ENCODE measurements at places on chromosomes 3 and 15. TPM values are rescaled to one million over a fixed set of nuclear protein-coding genes. Genes with fewer than 3 reads are reported as not detected.

Gene BUB1B
- total RNA-seq, result 88.8 TPM

DNA sequence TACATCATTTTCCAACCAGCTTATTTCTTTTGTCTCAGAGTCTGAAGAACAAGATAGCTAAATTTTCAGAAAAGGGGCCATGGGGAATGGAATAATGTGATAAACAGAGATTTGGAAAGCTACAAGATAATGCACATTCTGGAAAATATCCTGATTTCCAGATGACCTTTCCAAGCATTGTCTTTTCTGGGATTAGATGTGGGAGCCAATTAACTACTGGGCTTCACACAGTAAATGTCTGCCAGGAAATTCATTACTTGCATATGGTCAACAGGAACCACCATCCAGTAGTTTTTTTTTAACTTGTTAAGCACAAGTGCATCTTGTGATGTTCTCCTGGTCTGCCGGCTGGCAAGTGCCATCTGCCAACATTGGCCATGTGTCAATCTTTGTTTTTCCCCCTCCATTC is 131.1 kb upstream of the BFSP2 start:
- no peak for DNase-seq

Gene SUSD5
- not detected for total RNA-seq

DNA sequence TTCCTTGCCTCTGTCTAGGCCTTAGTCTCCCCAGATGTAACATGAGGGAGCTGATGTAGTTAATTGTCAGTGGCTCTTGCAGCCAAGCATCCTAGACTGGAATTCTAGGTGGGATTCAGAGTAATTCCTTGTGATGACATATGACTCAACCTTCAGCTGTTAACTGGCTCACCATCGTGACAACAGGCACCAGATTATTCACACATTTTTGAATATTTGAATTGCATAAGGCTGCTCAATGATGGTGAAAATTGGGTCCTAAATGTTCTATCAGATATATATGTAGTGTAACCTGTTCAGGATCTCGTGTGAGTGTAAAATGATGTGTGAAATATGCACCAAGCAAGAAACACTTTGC is 405.1 kb downstream of the LPP start:
- DNase-seq, result no peak

GRCh38 chr3:47010910-47011309 is 31.4 kb downstream of the NBEAL2 start:
- DNase-seq, result no peak

- no peak for DNase-seq
These were observed 250.5 kb downstream of the ADAMTSL3 start for GRCh38 chr15:83904107-83905040.

GRCh38 chr15:51841406-51842040 is 12.1 kb downstream of the TMOD3 start:
- no peak for DNase-seq

- no peak for DNase-seq
These were observed 54.8 kb downstream of the SMAD3 start for GRCh38 chr15:67120009-67120838.

GRCh38 chr3:107985496-107985895 is 105.3 kb downstream of the CD47 start:
- peak; percentile 68 for DNase-seq

- peak; percentile 71 for DNase-seq
These were observed 32.4 kb upstream of the SMAD3 start for GRCh38 chr15:67033012-67033411.

DNA sequence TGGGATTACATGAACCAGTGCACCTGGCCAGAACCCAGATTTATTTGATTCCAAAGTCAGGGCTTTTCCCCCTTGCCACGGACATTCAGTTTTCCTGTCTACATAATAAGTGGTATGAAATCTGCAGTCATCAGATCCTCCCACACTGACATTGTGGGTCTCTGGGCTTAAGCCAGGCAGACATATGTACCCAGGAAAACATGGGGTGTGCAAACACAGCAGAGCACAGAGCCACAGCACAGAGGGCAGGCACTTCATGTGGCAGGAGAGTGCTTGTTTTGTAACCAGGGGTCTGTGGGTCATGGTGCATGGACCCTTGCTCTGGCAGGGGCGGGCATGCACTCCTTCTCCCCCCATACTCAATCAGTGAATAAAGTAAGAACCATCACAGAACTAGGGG is 6.1 kb upstream of the ABTB1 start:
- DNase-seq, result no peak

DNA sequence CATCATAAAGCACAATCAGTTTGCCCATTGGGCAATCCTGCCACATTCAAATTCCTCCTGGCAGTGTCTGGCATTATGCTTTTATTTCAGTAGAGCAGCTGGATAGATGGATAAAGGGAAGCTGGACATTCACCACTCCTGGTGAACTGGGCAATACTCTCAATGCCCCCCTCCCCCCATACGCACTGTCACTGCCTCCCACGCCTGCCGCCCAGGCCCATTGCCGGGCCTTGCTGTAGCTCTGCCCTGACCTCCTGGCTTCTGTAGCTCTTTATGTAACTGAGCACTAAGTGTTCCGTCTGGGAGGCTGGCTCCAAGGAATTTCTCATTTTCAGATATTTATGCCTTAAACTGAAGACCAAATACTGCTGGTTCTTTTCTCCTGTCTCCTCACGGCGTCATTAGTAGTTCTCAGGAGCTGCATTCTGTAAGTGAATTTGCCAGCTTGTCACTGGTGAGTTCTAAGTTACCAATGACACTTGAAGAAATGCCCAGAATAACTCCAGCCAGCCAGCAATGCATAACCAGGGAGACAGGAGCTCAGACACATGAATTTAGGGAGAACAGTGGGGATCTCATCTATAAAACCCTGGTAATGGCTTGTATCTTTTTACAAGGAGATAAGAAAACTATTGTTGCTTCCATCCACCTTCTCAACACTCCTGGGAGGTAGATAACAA is 25.5 kb upstream of the RASGRF1 start:
- DNase-seq, result no peak

Gene AADACL2
- total RNA-seq, result not detected

DNA sequence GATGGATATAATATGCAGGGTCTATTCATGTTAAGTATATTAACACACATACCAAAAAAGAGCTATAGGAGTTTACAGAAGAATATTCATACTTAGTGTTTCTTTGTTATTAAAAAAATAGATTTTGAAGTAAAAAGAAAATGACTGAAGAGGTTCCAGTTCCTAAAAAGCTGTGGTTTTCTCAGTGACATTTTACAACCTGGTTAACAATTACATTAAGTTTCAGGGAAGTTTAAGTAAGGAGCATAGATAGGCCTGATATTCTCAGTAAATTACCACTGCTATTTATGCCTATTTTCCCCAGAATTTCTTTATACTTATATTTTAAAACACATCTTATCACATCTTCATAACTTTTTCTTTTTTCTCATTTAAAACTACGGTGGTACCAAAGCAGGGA is 43.6 kb upstream of the SPTSSB start:
- no peak for DNase-seq

- DNase-seq, result no peak
These were observed 5.3 kb upstream of the TMEM115 start for GRCh38 chr3:50364573-50365079.

DNA sequence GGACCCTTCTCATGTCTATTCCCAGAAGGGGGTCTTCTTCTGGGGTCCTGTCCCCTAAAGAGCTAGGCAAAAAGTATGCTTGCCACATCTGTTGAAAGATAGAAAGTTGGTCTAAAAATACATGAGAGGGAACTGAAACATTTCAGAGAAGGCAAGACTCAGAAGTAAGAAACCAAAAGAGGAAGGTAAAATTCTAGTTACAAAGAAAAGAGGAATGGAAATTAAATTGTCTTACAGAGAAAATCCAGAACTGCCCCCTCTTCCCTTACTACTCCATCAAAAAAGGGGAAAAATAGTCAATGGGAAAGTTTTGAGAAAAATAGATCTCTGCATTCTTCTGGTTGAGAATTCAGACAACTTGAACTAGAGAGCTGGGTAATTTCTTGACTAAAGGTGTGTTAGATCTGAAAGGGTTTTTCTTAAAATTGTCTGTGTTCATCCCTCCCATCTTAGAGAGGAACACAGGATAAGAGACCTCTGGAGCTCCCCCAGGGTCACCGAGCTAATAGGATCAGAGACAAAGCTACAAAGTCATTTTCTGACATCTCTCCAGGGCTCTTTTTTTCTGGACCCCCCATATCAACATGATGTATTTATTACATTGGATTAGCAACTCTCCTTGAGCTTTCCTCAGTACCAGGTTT is 32.3 kb upstream of the CCR2 start:
- no peak for DNase-seq

- no peak for DNase-seq
These were observed 24.7 kb upstream of the KIF23 start for GRCh38 chr15:69389426-69389825.

Gene PEAK1
- 15.6 TPM for total RNA-seq

DNA sequence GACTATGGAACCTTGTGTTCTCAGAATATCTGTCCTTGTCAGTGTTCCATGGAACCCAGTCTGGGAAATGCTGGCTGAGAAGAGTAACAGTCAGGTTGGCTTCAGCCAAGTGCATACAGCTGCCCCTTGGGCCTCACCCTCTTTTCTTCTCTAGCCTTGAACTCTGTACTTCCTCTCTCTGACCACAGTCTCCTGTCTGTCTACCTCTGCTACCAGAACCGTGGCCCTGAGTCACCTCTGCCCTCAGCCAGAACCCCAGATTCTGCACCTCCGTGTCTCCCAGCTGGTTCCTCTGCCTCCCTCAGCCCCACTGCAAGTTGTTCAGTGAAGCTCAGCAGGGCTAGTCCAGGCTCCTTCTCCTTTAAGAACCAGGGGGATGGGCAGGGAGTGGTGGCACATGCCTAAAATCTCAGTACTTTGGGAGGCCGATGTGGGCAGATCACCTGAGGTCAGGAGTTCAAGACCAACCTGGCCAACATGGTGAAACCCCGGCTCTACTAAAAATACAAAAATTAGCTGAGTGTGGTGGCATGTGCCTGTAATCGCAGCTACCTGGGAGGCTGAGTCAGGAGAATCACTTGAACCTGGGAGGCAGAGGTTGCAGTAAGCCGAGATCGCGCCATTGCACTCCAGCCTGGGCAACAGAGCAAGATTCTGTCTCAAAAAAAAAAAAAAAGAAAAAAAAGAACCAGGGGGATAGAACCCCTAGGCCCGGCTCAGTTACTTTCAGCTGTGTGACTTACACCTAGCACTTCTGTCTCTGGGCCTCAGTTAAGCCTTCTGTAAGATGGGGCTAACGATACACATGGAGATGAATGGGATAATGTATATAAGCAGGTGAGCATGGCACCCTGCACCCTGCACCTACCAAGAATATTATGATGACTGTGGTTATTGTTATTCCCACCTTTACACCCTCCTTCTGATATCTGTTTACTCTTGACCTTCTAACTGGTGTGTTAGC is 24.3 kb upstream of the TATDN2 start:
- DNase-seq, result peak; percentile 73

- peak; percentile 11 for DNase-seq
These were observed 80.1 kb downstream of the SSR3 start for GRCh38 chr3:156474560-156475389.

Gene CHRNA3
- not detected for total RNA-seq

Gene RNF168
- 27.2 TPM for total RNA-seq

Measured in activated CD4-positive, alpha-beta memory T cell treated with anti-CD3 and anti-CD28 coated beads for 36 hours (primary cell).